ENCODE measurements at places on chromosomes 6 and 20.

- DNase-seq, result no peak
Observed at GRCh38 chr6:71498638-71499037, 210.0 kb downstream of the OGFRL1 start.

DNA sequence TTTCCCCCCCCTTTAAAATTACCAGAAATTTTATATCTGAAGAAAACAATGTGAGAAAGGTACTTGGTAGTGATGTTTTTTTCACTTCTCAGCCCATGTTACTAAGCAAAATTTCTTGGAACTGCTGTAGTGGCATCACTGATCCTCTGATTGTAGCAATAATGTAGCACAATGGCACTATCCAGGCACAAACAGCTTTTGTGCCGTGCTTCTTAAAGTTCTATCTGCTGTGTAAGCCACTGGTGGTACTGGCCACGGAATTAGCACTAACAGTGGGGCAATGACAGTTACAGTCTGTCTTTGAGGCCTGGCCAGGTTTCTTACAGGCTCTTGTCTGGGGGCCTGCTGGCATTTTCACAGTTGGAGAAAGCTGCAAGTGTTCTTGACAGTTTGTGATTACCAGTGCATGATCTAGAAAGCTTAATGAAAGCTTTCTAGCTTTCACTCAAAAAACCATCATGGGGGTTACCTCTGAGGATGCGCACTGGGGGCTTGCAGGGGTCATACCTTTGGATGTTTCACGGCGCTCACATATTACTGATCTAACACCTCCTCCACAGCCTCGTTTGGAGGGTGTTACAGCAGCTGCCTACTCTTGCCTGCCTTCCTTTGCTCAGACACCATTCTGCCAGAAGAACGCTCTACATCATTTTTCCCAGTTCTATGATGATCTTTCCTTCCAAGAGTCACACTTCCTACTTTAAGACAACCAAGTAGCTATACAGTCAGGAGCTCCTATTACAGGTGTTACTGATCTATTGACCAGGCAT, 58.4 kb upstream of the ARMH2 start:
- no peak for DNase-seq

DNA sequence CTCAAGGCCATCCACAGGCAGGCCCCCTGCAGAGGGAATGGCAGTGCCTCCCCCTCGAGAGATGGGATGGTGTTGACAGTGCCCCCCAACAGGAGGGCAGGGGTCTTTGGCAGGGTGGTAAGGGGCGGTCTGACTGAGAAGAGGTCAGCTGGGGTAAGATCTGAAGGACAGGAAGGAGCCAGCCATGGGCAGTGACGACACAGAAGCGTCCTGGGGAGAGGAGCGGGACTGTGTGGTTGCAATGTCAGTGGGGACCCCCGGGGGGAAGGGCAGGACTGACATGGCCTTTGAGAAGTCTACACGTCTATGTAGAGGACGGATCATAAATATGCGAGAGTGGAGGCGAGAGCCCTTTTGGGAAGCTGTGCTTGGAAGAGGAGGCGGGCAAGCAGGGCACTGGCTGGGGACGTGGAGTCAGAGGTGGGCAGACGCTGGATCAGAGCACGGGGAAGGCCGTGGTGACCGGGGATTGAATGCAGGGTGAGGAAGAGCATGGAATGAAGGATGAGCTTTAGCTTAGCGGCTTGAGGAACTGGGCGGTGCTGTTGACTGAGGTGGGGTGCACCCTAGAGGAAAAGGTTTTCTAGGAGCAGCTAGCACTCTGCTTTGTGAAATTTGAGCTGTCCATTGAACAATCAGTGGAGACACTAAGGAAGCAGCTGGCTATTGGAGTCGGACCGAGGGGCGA, 82.5 kb upstream of the AGPAT4 start:
- no peak for DNase-seq

DNA sequence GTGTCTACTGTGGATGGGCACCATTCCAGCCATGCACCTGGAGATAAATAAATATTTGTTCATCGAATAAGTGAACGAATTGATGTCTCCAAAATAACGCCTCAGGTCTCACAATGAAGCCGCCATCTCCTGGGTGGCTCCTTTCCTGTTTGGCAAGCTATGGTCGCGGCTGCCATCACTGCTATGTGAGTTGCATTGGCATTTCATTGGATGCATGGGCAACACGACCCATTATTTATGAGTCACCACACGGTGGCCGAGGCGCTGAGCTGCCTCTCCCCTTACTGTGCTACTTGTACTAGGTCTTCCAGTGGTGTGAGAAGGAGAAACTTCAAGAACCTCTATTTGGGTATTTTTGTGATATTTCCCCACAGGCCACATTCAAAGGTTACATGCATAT, 21.3 kb upstream of the PDE10A start:
- DNase-seq, result no peak

DNA sequence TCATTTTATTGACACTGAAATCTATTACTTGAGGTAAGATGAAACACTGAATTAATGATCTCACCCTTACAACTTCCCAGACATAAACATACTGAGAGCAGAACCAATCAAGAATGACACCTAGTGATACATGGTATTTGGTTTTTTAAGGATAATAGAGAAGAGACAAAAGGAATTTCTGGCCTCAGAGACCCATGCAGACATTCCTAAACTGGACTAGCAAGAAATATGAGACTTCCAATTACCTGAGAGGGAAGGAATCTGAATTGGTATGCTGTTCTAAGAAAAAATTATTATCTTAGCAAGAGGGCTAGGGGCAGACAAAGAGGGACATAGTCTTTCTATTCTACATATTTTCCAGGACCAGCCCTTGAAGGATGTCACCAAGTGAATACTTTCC, 141.1 kb downstream of the BMP5 start:
- DNase-seq, result no peak

DNA sequence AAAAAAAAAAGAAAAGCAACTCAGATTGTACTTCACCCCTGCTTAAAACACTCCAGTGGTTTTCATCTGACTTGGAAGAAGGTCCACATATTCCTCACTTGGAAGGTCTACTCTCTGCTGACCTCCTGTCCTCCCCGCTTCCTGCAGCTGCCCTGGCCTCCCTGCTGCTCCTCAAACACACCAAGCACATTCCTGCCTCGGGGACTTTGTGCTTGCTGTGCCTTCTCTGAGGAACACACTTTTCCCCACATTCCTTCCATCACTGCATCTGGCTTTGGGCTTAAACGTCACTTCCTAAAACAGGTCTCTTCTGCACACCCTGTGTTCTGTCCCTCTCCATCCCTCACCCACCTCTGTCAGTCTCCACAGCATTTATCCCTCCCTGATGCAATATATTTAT, 4.9 kb upstream of the PDYN start:
- no peak for DNase-seq
